ENCODE measurements at places on chromosomes 1 and 21.

DNA sequence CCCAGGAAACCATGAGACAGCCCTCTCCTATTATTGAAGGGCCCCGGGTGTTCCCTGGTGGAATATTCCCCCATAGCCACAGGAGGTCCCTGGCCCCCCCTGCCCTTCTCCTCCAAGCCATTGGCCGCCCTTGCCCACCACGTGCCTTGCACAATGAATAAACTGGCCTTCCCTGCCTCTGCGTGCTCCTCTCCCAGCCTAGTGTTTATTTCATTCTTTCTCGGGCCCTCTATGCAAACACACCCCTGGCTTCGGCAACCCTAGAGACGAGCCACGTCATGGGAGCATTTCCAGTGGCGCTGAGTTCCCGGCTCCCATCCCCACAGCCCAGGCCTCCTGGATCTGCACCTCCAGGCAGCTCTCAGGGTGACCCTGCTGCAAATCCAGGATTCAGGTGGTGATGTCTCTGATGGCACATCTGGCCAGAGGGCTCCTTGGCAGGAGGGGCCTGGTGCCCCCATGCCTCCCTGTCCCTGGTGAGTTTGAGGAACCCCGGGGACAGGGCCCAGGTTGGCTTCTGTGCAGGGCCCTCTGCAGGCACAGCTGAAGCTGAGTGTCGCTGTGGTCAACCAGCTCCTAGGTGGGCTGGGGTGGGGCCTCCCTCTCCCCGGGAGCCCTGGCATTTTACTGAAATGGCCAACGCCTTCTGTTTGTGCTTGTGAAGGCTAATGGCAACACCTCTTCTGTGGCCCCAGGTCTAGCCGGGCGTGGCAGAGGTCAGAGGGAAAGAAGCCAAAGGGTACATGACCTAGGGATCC, 6.2 kb downstream of the KRTAP10-12 start:
- no peak for DNase-seq

DNA sequence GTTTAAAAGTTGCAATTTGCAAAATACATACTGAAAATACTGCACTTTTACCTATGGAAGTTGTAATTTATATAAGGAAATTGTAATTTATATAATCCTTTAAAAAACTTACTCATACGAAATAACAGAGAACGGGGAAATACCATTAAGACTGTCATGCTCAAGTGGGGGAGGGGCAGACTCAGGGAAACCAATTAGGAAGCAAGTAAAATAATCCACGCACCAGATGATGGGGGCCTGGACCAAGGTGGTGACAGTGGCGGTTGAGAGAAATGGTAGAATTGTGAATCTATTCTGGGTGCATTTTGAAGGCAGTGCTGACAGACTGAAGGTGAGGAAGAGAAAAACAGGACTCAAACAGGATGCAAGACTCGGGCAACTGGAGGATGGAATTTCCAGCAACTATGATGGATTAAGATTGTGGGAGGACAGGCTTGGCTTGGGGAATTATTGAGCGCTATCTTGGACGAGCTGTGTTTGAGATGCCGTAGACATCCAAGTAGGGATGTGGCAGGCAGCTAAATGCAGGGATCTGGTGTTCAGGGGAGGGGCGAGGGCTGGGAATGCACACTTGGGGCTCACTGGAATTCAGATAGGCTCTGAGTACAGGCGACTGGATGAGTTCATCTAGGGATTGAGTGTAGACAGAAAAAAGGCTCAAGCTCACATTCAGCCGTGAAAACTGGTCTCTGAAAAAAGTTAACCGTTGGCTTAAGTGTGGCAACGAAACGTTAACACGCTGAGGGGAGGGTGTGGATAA, 977 bp downstream of the LCA5L start:
- DNase-seq, result no peak

- DNase-seq, result no peak
Observed at GRCh38 chr1:25556791-25557476, 13.5 kb downstream of the LDLRAP1 start.

- DNase-seq, result no peak
Observed at GRCh38 chr21:26425576-26425975, 147.5 kb downstream of the CYYR1 start.

DNA sequence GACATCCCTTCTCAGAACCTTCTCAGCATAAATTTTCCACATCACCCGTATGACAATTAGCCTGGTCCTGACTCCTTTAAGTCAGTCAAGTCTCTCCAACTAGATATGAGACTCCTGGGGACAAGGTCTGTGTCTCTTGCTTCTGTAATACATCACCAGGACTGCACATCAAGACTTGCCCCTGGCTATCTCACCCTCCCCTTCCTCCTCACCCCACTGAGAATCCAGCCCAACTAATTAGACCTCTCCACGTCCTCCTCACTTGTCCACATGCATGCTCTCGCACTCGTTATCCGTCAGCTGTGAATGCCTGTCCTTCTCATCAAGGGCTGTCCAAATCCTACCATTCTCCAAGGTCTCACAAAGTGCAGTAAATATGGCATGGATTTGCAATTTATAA, 542.8 kb downstream of the PTPRU start:
- no peak for DNase-seq

DNA sequence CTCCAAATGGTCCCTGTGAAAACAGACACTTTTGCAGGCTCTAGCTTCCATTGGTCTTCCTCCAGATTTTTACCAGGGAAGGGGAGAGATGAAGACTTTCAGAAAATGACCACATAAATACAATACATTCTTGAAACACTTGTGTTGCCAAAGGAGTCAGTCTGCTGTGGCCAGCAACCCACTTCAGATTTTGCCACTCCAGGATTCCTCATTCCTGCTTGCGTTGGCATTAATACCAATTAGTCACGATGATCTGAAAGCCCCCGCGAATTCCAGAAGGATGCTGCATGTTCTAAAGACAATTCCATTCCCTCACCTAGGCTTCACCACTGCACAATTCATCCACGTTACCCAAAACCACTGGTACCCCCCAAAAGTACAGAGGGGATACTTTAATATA, 7.9 kb upstream of the BACE2 start:
- DNase-seq, result no peak

DNA sequence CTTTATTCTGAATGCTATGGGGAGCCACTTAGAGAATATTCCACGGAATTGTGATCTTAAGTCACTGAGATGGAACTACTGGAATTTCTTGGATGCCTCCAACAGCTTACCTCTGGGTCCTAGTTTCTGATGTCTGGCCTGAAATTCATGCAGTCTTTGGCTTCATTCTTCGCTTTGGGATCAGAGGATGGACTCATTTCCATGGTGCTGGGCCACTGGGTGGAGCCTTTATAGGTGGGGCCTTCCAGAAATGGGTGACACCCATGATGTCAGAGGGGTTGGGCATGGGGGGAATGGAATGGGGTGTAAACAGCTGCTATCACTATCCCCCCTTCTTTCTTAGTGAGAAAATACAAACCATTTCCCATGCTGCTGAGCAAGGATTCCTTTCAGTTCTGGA, 73.7 kb upstream of the FGGY start:
- DNase-seq, result no peak

DNA sequence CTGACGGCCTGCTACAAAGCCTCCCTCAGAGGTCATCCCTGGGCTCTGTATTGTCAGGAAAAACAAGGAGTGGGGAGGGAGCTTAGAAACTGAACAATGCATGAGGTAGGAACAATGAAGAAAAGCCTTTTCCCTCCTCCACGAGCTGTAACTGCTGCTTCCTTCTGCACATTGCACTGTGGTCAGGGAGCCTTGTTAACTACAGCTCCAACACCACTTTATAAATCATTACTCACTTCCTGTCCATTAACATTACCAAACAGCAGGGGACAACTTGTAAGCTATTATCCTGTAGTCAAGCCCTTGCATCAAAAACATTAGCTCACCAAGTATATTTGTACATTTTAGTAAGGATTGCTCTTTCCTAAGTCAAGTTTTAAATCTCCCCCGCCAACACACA, 336.0 kb upstream of the NR5A2 start:
- no peak for DNase-seq

DNA sequence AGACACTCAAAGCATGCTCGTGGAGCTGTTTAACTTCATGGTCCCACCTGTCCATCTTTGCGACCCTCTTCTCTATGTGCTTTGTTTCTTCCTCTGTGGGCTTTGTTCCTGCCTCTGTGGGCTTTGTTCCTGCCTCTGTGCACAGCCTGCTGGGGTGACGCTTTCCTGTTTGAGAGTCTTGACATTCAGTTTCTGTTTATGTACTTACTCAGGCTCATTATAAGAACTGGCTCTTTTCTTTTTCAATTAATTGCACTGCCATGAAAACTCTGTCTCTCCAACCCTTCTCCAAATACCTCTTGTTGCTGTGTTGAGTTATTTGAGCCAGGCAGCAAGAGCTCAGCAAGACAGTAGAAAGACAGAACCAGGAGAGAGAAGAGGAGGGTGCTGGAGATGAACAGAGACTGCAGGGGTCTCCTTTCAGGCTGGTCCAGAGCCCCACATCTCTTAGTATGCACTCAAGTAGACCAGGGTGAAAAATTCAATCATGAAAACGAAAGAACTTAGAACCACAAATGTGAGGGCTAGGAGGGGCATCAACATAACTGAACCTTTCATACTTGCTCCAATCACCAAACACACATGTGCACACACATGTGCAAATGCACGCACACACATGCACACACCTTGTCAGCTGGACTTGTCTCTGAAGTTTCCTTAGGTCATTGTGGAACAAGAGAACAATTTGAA, 88.3 kb upstream of the SGIP1 start:
- DNase-seq, result peak; percentile 42

- no peak for DNase-seq
Observed at GRCh38 chr21:45241357-45241756, 46.3 kb downstream of the POFUT2 start.

DNA sequence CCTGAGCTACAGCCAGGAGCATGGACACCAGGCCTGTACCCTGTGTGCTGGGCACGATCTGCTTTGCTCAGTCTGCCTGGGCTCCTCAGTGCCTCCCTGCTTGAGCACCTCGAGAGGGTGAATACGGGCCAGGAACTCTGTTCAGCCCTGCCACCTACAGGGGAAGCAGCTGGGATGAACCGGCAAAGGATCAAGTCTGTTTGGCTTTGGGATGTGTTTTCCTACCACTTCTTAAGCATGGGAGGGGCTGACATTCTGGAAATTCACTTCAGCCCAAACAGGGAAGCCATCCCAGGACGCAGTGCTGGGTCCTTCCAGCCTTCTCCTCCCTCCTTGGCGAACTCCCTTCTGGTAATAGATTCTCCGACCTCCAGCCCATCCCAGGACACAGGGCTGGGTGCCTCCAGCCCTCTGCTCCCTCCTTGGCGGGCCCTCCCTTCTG, 55.8 kb upstream of the SELENON start:
- DNase-seq, result no peak

- DNase-seq, result no peak
Observed at GRCh38 chr1:212967801-212968200, 17.5 kb downstream of the VASH2 start.

- no peak for DNase-seq
Observed at GRCh38 chr1:40416709-40417108, 33.6 kb upstream of the ZFP69B start.

GRCh38 chr1:205929496-205930194, 13.6 kb downstream of the SLC26A9 start:
- no peak for DNase-seq

GRCh38 chr1:166969074-166969677, 6.2 kb downstream of the ILDR2 start:
- DNase-seq, result no peak

- DNase-seq, result peak; percentile 89
Observed at GRCh38 chr1:205849619-205850355, at the start of gene PM20D1. TSS of gene PM20D1 (minus strand) at chr1:205850132. CDS start at chr1:205850072, 60 bp downstream.

DNA sequence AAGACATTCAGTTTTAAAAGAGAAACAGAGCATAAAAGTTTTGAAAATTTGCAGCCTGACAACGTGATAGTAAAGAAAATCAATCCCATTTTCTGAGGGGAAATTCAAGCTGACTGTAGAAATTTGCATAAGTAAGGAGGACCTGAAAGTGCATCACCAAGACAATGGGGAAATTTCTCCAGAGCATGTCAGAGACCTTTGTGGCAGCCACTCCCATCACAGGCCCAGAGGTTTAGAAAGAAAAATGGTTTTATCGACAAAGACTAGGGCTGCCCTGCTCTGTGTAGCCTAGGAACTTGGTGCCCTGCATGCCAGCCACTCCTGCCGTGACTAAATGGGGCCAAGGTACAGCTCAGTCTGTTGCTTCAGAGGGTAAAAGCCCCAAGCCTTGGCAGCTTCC, 1640.2 kb upstream of the PRMT6 start:
- no peak for DNase-seq

DNA sequence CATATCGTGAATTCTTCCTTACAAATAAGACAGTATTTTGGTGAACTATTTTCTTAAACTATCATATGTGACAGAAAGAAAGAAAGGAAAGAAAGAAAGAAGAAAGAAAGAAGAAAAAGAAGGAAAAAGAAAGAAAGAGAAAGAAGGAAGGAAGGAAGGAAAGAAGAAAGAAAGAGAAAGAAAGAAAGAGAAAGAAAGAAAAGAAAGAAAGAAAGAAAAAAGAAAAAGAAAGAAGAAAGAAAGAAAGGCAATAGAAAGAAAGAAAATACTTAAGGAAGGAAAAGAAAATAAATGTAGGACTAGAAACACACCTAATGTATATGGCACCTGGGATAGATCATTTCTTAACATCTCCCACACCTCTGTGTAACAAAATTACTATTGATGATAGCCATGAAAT, 120.4 kb downstream of the PLA2G4A start:
- DNase-seq, result no peak

- no peak for DNase-seq
Observed at GRCh38 chr1:7042322-7043190, 257.3 kb downstream of the CAMTA1 start.

- no peak for DNase-seq
Observed at GRCh38 chr1:224734261-224734935, 118.3 kb downstream of the CNIH3 start.

GRCh38 chr1:64315402-64315801, 112.0 kb downstream of the UBE2U start:
- DNase-seq, result no peak

DNA sequence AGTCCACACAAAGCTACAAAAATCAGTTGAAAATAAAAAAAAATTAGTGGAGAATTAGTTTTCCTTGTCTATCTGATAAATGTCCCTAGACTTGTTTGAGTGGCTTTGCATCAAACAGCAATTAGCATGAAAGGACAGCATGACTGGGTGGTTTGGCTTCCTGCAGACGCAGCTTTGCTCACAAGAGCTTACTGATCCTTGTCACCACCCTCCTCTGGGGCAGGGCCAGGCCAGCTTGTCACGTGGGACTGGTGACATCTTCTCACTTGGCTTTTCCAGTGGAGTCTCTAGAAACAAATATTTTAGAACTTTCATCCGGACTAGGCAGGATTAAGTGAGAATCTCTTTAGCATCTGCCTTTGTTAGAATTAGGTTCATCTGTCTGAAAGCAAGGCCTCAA, 76.0 kb upstream of the OLIG2 start:
- no peak for DNase-seq

DNA sequence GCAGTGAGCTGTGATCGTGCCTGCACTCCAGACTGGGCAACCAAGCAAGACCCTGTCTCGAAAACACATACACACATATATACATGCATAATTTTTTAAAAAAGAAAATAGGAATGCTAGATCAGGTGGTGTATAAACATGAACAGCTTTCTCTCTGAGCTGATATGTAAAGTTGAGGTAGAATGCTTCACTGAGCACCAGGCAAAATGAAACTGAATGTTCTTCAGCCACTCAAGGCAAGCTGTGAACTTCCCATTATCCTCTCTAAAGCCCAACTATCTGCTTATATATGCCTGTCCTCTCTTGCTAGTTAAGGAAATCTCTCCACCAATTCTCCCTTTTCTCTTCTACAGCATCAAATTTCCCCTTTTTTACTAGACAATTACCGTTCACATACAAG, 93.0 kb downstream of the NUF2 start:
- DNase-seq, result no peak
